ENCODE measurements at places on chromosomes 4 and X. TPM values are rescaled to one million over a fixed set of nuclear protein-coding genes. Genes with fewer than 3 reads are reported as not detected.

The PASD1 gene
- total RNA-seq: not detected

The CFI gene
- 0.10 TPM for total RNA-seq

The ESX1 gene
- not detected for total RNA-seq

The SPON2 gene
- 12.1 TPM for total RNA-seq

The PWWP3B gene
- total RNA-seq: not detected

The TLR7 gene
- total RNA-seq: 0.07 TPM

The PGAM4 gene
- total RNA-seq: 0.47 TPM

The TCEANC gene
- 5.0 TPM for total RNA-seq

The GPC4 gene
- total RNA-seq: not detected

The GAGE12E gene
- not detected for total RNA-seq

The MTCP1 gene
- 12.7 TPM for total RNA-seq

The UGT2B11 gene
- total RNA-seq: not detected

The GPM6B gene
- total RNA-seq: not detected

The MAGEA1 gene
- not detected for total RNA-seq

The RIBC1 gene
- 0.75 TPM for total RNA-seq

The SMIM43 gene
- not detected for total RNA-seq

The POU4F2 gene
- total RNA-seq: not detected

The SPATA18 gene
- 0.13 TPM for total RNA-seq

The DAPP1 gene
- total RNA-seq: 38.8 TPM

The DUSP21 gene
- total RNA-seq: not detected

The IRS4 gene
- 0.07 TPM for total RNA-seq

Measured in activated T-helper 1 cell treated with anti-CD3 and anti-CD28 coated beads, Interleukin-12 subunit alpha, Interleukin-12 subunit beta, Interleukin-2, Interleukin-4 antibody, amounts not matched to agents 30 ng/mL and 10 ng/mL and 1 ng/mL, durations not matched to agents 14 hours and 24 hours and 36 hours (primary cell).